Effector memory CD8-positive, alpha-beta T cell (primary cell): ENCODE measurements at places on chromosomes 2 and 18.
A peak's percentile ranks its signal among the peaks of the same experiment; 100 is the strongest.

DNA sequence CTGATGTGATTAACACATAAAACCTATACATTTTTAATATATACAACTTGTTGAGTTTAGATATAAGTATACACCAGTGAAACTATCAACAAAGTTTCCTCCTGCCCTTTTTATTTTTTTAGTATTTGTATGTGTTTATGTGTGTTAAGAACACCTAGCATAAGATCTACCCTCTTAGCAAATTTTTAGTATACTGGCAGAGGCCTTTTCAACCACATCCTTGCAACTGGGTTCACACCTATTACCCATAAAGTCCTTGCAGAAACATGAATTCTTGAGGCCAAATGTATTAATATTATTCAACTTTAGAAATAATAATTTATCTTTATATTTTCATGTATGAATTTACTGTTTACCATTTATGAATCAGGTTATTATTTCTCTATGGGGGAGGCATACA lies 119.7 kb upstream of the CRIM1 start:
- DNase-seq: no peak

GRCh38 chr2:120428748-120429147 lies 82.8 kb downstream of the INHBB start:
- no peak for DNase-seq

- no peak for DNase-seq
These were observed 605.5 kb downstream of the EPHA4 start for GRCh38 chr2:220966636-220967035.

DNA sequence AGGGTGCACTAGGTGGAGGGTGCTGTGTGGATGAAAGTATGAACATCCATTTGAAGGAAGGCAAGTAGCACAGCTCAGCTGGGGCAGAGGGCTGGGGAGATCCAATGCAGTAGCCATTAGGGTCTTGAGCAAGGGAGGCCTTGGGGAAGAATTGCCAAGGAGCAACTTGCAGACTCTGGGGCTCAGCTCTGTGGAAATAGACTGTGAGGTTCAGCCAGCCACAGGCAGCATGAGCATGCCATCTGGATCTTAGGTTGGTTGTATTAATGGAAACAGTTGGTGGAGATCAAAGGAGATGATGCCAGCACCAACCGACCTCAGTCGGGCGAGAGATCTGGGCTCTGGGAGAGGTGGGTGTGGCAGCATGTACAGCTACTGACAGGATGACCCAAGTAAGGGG lies 5.6 kb downstream of the ZAP70 start:
- no peak for DNase-seq

- DNase-seq: no peak
These were observed 15.5 kb downstream of the LYG1 start for GRCh38 chr2:99285526-99285925.

DNA sequence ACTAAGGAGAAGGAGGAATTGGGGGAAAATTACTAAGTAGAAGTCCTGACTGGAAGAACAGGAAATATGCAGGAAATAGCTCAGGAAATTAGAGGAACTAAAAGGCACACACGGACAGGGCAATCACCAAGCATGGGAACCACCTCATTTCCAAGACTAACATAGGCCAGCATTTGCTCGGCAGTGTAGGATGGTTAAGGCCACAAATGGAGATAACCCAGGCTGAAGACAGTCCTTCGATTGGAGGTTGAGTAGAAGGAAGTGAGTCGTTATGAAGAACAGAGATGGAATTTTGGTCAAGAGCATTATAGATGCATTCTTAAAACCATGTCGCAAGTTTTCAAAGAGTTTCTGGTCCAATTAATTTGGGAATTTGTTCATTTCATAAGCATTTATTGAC lies 401.4 kb downstream of the ALK start:
- DNase-seq: no peak

GRCh38 chr2:64354857-64355680 lies 98.9 kb upstream of the LGALSL start:
- DNase-seq: no peak

- no peak for DNase-seq
These were observed 205.1 kb upstream of the NRP2 start for GRCh38 chr2:205477016-205477705.

GRCh38 chr2:47236503-47237215 lies 81.6 kb upstream of the STPG4 start:
- DNase-seq: no peak

DNA sequence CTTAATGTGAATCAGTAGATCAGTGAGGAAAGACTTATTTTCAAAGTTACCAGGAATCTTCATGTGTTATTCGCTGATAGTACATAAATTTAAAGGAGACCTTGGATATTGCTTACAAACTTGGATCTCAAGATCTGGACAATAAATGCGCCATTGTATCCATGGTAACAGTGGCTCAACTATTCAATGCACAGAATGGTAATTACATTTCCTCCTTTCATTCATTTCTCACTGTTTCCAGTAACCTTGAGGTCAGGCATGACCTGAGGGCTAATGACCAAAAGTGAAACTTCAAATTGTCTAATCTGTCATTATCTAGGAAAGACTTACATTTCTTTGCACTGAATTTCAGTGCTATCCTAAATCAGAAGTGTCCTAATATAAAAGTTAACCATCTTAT lies 8.1 kb downstream of the LRP2 start:
- DNase-seq: no peak

GRCh38 chr2:137383391-137383790 lies 580.9 kb upstream of the HNMT start:
- DNase-seq: no peak

DNA sequence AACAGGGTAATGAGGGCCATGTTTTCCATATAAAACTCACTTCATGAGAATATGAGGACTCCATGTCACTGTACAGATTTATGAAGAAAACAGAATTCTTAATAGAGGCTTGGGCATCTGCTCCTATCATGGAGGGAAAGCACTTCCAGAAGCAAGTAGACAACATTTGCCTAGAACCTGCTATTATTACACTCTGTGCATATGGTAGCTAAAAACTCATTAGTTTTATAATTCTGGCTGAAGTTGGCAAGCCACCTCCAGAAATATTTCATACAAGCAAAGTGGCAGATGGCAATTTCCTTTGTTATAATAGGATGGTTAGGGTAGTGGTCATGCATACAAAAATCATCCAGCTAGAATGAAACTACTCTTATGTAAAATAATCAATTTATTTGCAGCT lies 65.8 kb upstream of the TLK1 start:
- DNase-seq: no peak

- DNase-seq: no peak
These were observed 576 bp downstream of the NYAP2 start for GRCh38 chr2:225400060-225400511.

DNA sequence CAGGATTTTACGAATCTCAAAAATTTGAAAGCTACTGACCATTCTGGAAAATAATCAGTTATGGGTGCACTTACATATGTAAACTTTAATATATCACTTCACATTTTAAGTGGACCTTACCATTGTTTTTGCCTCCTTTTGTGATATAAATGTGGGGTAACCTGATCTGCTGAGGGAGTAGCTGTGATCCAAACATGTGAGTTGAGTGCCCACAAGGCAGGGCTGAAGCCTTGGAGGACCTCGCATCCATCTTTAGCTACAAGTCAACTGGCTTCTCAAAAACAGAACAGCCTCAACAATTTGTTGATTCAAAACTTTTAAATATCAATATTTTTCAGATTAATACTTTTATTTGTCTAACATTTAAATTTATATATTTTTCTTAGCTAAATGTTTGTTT lies 178.2 kb downstream of the PLCL1 start:
- DNase-seq: no peak

GRCh38 chr18:11259469-11260150 lies 110.2 kb upstream of the PIEZO2 start:
- DNase-seq: no peak

DNA sequence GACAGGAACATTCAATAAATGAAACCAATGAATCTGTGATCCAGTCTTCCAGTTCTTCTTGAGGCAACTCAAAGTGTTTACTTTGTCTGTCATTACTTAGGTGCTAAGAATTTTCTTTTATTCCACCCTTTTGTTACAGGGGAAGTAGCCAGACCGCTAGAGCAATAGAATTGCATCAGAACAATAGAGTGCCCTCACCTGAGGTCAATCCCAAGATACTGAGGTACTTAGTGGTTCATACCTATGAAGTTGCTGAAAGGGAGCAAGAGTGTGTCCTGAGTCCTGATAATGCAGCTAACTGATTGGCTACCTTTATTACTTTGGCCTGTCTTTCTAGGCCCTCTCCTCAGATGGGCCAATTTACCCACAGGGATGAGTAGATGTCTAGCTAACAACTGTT lies 359.4 kb upstream of the KCNH7 start:
- DNase-seq: no peak

DNA sequence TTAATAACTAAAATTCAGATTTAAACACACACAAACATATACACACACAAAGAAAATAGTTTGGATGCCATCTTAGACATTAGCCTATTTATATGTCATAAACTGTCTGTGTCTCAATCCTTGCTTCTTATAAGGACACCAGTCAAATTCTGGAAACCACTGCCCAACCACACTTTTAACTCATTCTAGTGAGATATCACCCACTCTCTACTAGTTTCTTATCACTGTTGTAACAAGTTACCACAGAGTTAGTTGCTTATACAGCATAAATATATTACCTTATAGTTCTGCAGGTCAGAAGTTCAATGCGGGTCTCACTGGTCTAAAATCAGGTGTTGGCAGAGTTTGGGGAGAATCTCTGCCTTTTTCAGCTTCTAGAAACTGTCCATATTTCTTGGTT lies 239.1 kb downstream of the MTX2 start:
- no peak for DNase-seq

DNA sequence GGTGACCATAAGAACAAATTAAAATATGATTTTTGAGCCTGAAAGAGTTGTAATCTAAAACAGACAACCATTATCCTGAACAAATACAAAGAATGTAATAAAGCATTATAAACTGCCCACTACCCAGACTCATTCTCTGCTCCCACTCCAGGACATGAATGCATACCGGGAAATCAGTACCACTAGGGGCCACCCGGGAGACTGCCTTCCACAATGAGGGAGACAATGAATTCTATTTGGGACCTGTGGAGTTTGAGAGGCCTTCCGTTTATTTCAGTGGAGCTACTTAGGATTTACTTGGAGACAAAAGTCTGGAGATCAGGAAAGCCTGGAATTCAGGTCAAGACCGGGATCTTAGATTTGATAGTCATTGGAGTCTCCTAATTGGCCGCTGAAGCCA lies 50.0 kb downstream of the NAB1 start:
- no peak for DNase-seq

GRCh38 chr2:9800975-9801726 lies 42.1 kb upstream of the TAF1B start:
- no peak for DNase-seq

DNA sequence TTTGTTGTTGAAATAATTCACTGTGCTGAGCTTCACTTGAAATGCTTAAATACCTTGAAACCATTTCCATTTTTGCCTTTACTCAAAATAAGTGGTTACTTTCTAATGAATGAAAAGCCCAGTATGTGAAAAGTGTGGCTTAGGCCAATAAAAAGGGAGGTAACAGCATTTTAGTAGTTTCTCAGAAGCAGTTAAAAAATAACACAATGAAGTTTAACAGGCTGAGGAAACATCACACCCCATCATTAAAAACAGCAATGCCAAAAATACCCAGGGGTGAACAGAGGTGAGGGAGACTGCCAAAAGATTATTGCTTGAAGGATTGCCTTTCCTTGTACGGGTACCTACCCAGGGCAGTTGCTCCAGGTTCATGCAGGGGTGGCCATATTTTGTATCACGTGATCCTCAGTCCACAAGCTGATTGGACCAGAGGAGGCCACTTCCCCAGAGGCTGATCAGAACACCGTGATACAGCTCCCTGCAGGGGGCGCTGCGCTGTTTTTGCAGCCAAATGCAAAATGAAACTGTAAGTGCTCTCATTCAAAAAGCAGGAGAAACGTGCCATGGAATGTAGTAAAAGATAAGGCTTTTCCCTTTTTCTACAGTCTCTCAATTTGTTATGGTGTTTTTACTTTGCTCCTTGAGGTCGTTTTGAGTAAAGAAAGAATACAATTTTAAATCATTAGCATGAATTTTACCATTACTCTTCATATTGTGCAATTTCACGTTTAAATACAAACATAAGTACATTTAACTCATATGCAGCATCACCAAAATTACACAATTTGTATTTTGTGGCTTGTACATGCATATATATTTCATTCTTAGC lies 70.2 kb upstream of the SH3BP4 start:
- DNase-seq: peak; percentile 33

GRCh38 chr2:191006997-191007783 lies 6.8 kb downstream of the STAT1 start:
- DNase-seq: no peak

DNA sequence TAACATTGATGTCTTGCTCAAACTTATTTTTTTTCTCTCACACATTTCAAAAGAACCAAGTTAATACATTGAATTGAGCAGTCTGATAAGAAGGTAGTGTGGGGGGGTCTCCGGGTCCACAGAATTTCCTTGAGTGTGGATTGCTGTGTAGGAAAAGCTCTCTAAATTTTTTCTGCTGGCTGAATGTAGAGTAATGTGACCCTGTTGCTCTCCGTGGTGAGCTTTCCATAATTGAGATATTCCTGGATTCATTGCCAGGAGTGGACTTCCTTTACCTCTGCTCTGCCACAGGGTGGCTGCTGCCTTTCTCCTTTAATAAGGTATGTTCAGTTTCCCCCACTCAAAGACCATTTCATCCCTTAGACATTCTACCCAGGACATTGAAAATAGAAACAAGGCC lies 50.9 kb downstream of the PKP4 start:
- DNase-seq: no peak

- DNase-seq: no peak
These were observed 22.6 kb downstream of the MYL12B start for GRCh38 chr18:3284501-3284900.

GRCh38 chr2:205612636-205613035 lies 69.7 kb upstream of the NRP2 start:
- DNase-seq: no peak

DNA sequence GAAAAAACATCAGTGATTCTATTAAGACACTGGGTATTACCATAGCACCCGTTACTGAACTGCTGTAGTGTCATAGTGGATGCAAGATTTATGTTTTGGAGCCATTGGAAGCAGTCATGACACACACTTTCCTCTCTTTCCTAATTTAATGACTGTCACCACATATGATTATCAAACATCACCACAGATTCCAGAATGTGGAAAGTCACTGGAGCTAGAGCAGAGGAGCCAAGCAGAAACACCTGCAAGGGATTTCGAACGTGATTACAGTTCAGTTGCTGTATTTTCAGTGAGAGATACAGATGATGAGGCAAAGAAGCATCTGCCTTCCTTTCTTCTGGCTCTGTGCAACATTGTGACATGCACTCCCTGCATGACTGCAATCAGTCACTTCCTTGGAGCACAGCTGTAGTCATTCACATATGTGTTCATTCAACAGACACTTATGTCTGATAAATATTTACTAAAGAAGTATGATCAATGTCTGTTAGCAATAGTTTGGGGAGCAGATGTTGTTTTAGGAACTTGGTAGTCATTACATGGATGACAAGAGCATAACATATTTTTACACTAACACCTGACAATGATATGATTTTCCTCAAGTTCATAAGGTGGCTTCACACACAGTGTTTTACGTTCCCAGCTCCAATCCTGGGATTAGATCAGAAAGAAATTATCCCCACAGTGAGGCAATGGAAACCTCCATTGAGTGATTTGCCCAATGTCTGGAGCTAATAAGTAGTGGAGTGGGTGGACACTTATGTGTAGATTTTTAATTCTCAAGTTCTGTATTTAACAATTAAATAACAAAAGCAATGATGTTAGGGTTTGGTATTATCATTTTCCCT lies 416.6 kb downstream of the PLCL1 start:
- no peak for DNase-seq
